ENCODE measurements at places on chromosomes 5 and 9. TPM values are rescaled to one million over a fixed set of nuclear protein-coding genes. Genes with fewer than 3 reads are reported as not detected.

ST8SIA4 gene
- polyA plus RNA-seq, result 7.6 TPM

GRCh38 chr9:133862585-133863256 lies 124.6 kb upstream of the SARDH start:
- DNase-seq, result no peak

DNA sequence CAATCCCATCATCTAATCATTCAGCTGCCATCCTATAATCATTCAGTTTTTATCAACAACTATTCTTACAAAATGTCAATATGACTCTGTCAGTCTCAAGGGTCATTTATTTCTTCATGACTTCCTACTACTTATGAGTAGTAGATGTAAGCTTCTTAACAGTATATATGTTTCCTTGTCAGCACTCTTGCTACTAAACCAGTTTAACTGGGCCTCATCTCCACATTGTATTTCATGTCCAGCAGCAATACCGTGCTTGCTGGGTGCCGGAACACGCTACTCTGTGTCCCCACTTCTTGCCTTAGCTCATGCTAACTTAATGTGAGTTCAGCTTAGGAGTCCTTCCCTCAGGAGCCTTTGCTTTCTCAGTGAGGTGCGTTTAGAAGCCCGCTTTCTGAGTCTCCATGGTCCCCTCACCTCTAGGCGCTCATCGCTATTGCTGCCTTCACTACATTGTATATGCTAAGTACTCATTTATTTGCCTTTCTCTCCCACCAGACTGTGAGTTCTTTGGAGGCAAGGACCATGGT lies 32.9 kb downstream of the ELL2 start:
- no peak for DNase-seq

GRCh38 chr5:154331232-154331631 lies 114.6 kb upstream of the SAP30L start:
- no peak for DNase-seq

- DNase-seq, result no peak
Measured at GRCh38 chr5:173313351-173313801, 14.8 kb downstream of the STC2 start.

DNA sequence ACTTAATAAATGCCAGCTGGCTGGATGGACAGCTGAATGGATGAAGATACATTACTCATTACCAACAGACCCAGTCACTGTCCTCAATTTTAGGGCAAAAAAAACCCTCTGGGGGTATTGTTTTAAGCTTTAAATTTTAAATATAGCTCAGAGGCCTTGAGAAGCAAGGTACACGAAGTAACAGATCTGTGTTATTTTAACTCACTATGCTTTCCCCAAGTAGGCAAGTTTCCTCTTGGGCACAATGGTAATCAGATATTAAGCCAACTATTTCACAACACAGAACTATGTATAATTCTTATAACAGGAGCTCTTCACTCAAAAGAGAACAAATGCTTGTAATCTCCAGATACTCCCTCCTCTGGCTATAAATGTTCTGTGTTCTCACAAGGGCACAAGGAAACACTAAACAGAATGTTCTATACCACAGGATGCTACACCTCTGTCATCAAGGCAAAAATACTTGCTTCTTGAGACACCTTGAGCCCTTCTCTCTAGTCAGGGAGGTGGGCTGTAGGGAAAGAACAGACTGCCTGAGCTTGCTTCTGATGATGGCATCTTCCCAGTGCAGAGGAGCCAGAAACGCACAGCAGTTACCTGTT lies 443.8 kb downstream of the SPOCK1 start:
- DNase-seq, result no peak
